ENCODE measurements at places on chromosomes 2 and 18. TPM values are rescaled to one million over a fixed set of nuclear protein-coding genes. Genes with fewer than 3 reads are reported as not detected.

IMMT gene
- total RNA-seq = 47.3 TPM

CCDC141 gene
- 0.53 TPM for total RNA-seq

TMEM169 gene
- total RNA-seq = 0.83 TPM

GRHL1 gene
- 0.33 TPM for total RNA-seq

RASGRP3 gene
- 3.0 TPM for total RNA-seq

QPCT gene
- 8.8 TPM for total RNA-seq
